ENCODE measurements at places on chromosomes 12 and 14.

DNA sequence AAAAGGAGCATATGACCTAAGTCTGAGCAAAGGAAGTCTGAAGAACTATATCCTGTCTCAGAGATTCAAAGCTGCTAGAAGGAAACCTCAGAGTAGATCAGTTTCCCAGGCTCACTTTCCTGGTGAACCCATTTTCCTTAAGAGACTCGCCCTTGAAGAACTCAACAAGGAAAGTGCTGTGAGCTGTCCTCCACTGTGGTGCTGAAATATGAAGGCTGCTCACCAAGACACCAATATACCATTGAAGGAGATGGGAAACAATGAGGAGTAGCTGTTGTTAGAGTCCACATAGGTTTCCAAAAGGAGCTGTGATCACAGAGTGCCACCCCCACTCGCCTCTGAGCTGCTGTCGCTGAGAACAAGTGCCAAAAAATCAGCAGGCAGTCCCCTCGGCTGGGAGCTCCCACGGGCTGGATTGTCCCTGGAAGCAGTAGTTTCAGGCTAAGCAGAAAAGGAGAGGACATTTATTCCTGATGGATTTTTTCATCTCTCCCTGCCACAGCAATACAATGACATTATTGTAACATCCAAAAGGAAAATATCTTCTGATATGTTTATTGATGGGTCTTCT lies 282.1 kb downstream of the RPS29 start:
- no peak overlapping the region for H3K27ac ChIP-seq
- no peaks in the 10 kb centered on the region for H3K27me3 ChIP-seq
- H3K36me3 ChIP-seq: no peaks in the 10 kb centered on the region

DNA sequence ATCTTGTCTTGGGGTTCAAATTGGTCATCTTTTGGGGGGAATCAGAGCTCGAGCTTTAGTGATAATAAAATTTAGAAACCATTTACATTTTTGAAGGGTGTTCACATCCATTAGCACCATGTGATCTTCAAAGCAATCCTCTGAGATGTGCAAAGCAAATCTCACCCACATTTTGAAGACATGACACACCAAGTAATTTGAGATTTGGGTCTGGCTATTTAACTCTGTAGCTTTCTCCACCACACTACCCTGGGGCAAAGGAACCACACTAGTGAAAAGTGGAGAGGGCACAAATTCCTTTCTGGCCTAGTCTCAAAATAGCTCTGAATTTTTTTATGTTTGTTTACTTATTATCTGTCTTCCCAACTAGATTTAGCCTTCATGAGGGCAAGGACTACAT lies 46.6 kb upstream of the TMEM233 start:
- no peaks in the 10 kb centered on the region for H3K4me1 ChIP-seq
- H3K36me3 ChIP-seq: no peaks in the 10 kb centered on the region
- no peak overlapping the region for H3K4me3 ChIP-seq

- no peak overlapping the region for H3K27ac ChIP-seq
- no peaks in the 10 kb centered on the region for H3K36me3 ChIP-seq
- H3K4me1 ChIP-seq: no peaks in the 10 kb centered on the region
- no peaks in the 10 kb centered on the region for H3K27me3 ChIP-seq
- H3K4me3 ChIP-seq: no peak overlapping the region
These were observed 17.0 kb downstream of the VCPKMT start for GRCh38 chr14:50099335-50099734.

DNA sequence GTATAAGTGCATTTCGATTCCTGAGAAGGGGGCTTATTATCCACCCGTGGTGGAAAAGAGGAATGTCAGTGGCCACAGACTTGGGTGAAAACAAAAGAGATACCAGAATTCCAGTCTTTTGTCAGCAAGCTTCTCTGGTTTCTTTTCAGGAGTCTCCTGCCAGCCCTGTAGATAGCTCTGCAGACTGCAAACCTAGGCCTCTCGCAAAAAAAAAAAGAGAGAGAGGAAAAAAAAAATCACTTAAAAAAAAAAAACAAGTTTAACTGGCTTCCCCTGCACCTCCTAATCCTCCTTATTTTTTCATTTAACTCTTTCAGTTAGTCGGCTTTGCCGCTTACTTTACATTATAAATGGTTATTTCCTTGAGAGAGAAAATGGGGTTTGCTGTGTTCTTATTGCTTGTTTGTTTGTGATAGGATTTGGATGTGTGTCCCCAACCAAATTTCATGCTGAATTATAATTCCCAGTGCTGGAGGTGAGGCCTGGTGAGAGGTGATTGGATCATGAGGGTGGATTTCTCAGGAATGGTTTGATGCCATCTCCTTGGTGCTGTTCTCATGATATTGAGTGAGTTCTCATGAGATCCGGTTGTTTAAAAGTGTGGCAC lies 170.0 kb downstream of the BCL11B start:
- DNase-seq: no peak
- H3K27ac ChIP-seq: no peak overlapping the region
- no peaks in the 10 kb centered on the region for H3K27me3 ChIP-seq
- no peak overlapping the region for H3K4me3 ChIP-seq
